ENCODE measurements at places on chromosomes 1 and 21.
A peak's percentile ranks its signal among the peaks of the same experiment; 100 is the strongest.

DNA sequence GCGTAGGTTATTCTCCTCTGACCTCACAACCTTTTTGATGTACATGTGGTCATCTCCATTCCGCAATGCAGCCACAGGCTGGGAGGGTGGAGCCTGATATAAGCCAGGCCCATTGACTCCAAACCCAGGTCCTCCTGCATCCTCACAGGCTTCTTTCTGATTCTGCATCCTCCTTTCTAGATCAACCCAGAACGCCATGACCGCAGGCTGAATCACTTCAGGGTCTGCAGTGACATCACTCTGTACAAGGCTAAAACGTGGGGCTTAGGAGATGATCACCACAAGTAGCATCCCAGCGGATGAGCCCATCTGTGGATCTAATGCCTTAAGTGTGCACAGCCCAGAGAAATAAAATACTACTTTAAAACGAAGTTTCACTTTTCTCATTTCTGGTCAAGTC lies 16.1 kb downstream of the EBNA1BP2 start:
- no peaks in the 10 kb centered on the region for H3K27me3 ChIP-seq
- H3K36me3 ChIP-seq: no peaks in the 10 kb centered on the region

- peak; percentile 83 for DNase-seq
- H3K36me3 ChIP-seq: no peaks in the 10 kb centered on the region
- no peaks in the 10 kb centered on the region for H3K4me1 ChIP-seq
- H3K4me3 ChIP-seq: no peak overlapping the region
- peaks cover 26% of the 10 kb centered on the region for H3K27me3 ChIP-seq
Measured at GRCh38 chr1:46735708-46736324, 16.9 kb upstream of the EFCAB14 start.

DNA sequence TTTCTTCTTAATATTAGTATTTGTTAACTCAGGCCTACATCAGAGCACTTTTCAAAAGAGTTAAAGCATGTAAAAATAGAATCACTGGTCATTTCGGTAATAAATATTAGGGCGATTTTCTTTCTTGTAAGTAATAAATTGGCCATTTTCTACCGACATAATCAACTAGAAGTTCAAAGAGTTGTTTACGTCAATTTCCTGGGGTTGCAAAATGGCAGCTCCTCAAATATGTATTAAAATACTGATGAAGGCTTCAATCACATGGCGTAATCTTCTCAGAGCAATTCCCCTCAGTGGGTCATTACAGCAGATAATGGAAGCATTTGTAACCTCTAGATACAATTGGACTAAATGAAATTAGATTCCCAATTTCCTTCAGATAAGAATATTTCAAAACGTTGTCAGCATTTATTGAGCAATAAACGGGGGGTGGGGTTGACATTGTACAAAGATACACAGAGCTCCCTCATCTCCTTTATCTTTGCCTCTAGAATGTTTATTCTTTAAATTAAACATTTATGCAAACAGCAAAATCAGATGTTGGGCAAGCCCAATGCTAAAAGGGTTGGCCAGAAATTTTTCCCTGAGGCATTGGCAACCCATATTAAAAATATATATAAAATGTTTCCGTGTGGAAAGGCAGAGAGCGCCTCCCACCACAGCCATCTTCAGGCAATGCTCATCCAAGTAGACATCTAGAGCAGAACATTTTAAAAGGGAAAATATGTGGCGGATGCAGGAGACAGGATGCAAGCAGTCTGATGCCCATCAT lies 240.6 kb downstream of the NCAM2 start:
- no peaks in the 10 kb centered on the region for H3K4me1 ChIP-seq
- DNase-seq: no peak
- H3K27me3 ChIP-seq: no peaks in the 10 kb centered on the region

- peak overlapping the region; percentile 71 for H3K27ac ChIP-seq
- peak; percentile 42 for DNase-seq
- no peak overlapping the region for H3K4me3 ChIP-seq
- H3K27me3 ChIP-seq: no peaks in the 10 kb centered on the region
- H3K4me1 ChIP-seq: peaks cover 50% of the 10 kb centered on the region
- no peaks in the 10 kb centered on the region for H3K36me3 ChIP-seq
Measured at GRCh38 chr1:203177470-203178039, 1.9 kb upstream of the MYBPH start.

DNA sequence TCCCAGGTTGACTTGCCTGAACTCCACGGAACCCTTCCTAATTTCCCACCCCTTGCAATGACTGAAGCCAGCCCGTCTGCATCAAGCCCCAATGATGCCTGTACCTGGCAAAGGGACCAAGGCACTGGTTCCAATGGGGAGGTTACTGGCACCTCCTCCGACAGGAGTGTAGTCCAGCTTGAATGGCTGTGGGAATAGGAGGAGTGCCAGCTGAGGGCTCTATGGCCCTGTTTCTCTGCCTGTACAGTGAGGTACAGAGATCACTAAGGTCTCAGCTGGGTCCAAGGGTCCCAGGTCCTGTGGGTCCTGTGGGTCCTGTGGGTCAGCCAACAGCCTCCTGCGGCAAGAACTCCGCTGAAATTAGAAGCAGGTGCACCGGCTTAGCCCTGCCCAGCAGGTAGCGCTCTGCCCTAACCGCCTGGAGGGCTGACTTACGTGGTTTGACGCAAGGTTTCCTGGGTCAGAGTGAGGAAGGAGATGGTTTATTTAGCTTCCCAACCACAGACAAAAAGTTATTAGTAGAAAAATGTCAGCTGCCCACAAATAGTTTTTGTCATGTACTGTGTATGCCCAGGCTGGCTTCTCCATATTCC lies 9.9 kb upstream of the SPRR4 start:
- H3K4me1 ChIP-seq: no peaks in the 10 kb centered on the region
- H3K36me3 ChIP-seq: no peaks in the 10 kb centered on the region
- DNase-seq: no peak
- H3K4me3 ChIP-seq: no peak overlapping the region
- no peaks in the 10 kb centered on the region for H3K27me3 ChIP-seq
- H3K27ac ChIP-seq: no peak overlapping the region

GRCh38 chr1:2575801-2576663 lies 10.5 kb upstream of the PRXL2B start:
- no peak overlapping the region for H3K4me3 ChIP-seq
- H3K36me3 ChIP-seq: no peaks in the 10 kb centered on the region
- no peak overlapping the region for H3K27ac ChIP-seq
- no peaks in the 10 kb centered on the region for H3K4me1 ChIP-seq
- no peaks in the 10 kb centered on the region for H3K27me3 ChIP-seq
- DNase-seq: no peak

DNA sequence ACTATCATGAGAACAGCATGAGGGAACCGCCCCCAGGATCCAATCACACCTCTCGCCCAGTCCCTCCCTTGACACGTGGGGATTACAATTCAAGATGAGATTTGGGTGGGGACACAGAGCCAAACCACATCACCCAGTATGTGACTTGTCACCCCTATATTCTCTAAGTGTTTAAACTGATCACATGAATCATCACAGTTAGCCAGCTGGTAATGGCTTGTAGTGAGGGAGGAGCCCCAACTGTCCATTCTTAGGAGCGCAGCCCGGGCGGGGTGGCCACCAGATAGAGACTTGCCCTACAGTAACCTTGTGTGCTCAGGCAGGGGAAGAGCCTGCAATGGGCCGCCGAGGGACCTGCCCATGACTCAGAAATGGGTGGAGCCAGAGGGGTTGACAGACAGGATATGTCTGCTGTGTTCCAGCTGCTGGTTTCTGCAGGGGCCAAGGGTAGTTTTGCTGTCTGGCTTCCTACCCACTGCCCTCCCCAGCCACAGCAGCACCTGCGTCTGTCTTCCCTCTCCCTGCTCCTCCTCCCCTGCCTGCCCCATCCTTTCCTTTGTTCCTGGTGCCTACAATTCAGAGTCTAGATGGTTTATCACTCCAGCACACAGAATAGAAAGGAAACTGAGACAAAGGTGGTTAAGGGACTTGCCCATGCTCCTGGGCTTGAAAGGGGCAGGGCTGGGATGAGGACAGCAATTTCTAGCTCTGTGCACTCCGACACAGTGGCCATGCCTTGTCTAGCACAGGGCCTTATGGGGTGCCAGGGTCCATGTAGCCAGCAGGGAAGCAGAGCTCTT lies 9.2 kb downstream of the ABCG1 start:
- H3K36me3 ChIP-seq: no peaks in the 10 kb centered on the region
- H3K4me1 ChIP-seq: peaks cover 33% of the 10 kb centered on the region
- no peak overlapping the region for H3K27ac ChIP-seq
- DNase-seq: peak; percentile 29
- H3K27me3 ChIP-seq: peaks cover 11% of the 10 kb centered on the region
- no peak overlapping the region for H3K4me3 ChIP-seq

- H3K27ac ChIP-seq: no peak overlapping the region
- no peak overlapping the region for H3K4me3 ChIP-seq
- DNase-seq: no peak
- no peaks in the 10 kb centered on the region for H3K27me3 ChIP-seq
- H3K4me1 ChIP-seq: no peaks in the 10 kb centered on the region
- H3K36me3 ChIP-seq: no peaks in the 10 kb centered on the region
Measured at GRCh38 chr1:92587445-92587844, 100.7 kb upstream of the GFI1 start.

Measured in neural progenitor cell (in vitro differentiated cells).